ENCODE measurements at places on chromosomes 16 and 17.

DNA sequence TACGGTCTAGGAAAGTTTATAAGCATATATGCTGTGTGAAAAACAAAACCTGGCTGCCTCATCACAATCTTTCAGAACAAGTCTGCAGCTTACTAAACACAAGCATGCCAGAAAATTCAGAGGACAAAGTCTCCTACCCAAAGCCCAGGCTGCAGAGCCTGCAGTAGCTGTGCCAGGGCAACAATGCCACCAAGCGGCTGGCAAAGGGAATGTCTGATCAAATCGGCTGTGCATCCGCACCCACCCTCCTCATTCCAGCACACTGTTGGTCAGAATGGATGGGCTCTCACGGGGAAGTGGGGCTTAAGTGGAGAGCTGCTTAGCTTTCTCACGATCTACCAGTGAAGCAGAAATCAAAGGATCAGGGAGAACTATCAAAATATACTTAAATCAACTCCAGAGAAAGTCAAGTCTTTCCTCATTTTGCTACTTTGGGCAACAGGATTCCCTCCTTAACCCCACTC, 73.5 kb downstream of the CYTH1 start:
- no peak for DNase-seq

- no peak for DNase-seq
Observed at GRCh38 chr16:7209598-7209997, 123.0 kb upstream of the RBFOX1 start.

DNA sequence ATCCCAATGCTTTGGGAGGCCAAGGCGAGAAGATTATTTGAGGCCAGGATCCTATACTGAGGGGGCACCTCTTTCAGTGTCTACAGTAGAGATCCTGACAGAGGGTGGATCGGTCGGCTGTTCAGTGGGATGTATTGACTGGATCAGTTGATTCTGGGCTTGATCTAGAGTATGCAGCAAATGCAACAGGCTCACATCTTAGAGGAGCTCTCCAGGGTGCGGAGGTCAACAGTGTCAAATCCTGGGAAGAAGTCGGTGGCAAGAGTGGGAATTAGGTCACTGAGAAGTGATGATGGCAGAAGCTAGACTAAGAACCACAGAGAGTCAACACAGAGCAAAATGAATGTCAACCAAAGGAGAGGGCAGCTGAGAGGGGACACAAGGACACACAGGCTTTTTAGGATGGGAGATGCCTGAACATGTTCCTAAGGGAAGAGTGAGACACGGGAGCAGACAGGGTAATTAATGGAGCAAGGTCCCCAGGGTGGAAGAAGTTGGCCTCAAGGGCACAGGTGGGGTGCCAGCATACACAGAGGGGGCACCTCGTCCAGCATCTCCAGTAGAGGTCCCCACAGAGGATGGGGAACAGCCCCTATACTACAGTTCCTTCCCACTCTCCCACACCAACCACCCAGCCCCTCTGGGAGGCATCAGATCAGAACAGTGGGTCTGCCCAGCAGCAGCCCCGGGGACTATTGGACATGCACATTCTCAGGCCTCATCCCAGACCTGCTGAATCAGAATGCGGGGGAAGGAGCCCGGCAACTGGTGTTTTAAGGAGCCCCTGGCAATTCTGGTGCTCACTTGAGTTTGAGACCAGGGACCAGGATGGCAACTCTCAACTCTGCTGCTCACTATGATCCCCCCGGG, 10.0 kb upstream of the CYTH1 start:
- DNase-seq = no peak

DNA sequence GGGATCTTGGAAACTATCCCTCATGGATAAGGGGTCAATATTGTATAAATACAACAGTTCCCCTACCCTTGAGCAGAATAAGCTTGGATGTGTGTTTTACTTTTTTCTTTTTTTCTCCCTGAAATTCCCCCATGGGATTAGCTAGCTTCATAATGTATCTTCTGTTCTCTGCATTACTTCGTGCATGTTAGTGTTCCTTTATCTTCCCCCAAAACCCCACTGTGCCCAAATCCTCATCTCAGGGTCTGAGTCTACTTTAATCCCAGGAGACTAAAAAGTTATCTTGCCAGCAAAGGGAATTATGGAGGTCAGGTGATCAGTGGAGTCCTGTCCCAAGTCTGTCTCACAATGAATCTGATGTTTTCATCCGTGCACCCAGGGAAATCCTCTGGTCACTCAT, 217.5 kb upstream of the CNTNAP4 start:
- no peak for DNase-seq

GRCh38 chr17:44863061-44863918, 15.6 kb downstream of the HIGD1B start:
- no peak for DNase-seq

DNA sequence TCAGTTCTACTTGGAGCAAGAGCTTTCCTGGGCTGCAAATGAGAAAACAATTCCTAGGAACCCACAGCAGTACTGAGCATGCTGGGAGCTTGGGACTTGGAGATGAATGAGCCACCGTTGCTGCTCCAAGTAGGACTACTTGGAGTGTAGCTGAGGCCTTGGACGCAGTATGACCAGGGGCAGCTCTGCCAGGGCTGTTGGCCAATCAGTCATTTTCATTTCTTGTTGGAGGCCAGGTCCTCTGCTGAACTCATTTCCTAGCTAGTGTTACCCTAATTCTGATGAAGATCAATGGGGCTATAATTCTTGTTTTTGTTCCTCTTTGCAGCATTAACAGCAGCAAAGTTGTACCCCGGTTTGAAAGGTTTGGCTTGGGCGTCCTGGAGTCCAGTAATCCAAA, 8.0 kb upstream of the LGALS9 start:
- DNase-seq = no peak

DNA sequence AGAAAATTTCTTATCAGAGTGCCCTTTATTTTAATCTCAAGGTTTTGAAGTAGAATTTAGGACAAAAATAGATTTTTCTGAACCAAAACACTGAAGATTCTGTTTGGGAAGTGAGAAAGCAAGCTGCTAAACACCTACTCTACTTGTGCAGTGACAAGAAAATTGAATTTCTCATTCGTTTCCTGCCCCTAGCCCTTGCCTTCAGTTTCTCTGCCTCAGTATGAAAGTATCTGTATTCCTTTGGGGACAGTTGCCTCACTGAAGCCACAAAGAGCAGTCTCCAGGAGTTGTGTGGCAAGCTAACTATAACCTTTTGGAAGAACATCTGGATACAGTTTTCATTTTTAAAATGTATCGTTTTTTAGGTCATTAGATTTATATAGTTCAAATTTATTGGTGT, 19.7 kb downstream of the MOSMO start:
- no peak for DNase-seq

DNA sequence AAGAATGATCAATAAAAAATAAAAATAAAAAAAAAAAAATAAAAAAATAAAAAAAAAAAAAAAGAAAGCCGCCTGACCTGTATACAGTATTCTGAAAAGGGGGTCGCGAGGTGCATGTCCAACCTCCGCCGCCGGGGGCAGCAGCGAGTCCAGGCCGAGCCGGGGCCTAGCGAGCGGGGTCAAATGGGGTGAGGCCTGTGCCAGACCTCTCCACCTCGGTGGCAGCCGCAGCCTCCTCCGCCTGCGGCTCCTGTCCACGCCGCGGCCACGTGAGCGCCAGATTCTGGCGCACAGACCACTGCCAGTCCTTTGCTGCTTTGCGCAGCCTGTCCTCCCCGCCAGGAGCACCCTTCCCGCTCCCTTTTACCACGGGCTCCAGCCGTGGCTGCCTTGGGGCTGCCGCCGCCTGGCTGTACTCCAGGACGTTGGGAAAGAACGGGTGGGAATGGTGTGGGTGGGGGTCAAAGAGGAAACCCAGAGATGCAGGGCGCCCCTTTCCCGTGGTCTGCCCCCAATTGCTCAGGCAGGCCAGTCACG, 2.4 kb upstream of the BCKDK start:
- peak; percentile 77 for DNase-seq

Measured in stimulated activated CD8-positive, alpha-beta memory T cell treated with anti-CD3 and anti-CD28 coated beads, Interleukin-15, amount 100 ng/mL, for 24 hours (primary cell).